Activated CD4-positive, alpha-beta T cell treated with anti-CD3 and anti-CD28 coated beads, Interleukin-2, amount 50 U/mL, for 4 hours (primary cell): ENCODE measurements at places on chromosomes 12 and 14.

- no peak for DNase-seq
Measured at GRCh38 chr12:112664569-112664968, 127.0 kb upstream of the RPH3A start.

DNA sequence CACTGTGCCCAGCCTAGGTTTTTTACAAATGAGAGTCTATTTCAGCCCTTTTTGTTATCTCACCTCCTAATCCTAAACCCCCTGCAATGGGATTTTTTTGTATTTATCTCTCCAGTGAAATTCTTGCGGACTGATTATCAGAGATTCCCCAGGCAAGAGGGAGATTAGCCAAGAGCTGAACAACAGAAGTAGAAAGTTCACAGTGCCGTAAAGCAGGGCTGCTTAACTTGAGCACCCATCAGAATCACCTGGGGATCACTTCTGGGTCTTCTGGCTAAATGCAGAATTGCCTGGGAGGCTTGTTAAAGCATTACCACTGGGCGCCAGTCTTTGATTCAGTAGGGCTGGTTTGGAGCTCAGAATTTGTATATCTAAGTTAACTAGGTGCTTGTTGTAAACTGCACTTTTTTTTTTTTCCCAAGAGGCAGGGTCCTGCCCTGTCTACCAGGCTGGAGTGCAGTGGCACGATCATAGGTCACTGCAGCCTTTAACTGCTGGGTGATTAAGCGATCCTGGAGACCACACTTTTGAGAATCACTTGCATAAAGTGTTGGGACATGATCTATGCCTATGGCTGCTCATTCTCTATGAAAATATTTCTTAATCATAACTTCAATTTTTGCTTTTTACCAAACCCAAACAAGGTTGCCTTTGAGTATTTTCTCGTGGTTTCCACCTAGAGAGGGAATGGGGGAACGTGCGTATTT lies 1.1 kb upstream of the DPPA3 start:
- no peak for DNase-seq

DNA sequence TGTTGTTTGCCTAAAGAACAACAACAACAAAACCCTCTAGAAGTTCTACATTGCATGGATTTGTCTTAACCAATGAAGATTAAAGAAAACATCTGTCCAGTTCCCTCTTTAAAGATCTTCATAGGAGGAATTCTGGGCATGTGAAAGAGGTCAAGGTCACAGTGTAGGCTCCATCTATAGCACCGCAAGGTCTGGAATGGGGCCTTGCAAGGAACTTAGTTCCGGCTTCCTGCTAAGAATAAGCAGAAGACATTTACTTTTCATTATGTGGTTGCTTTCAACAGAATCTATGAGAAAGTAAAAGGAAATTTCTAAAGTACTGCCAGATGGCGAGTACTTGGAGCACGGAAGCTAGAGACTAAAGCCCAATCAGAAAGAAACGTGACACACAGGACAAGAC lies 57.2 kb upstream of the GNPNAT1 start:
- no peak for DNase-seq

DNA sequence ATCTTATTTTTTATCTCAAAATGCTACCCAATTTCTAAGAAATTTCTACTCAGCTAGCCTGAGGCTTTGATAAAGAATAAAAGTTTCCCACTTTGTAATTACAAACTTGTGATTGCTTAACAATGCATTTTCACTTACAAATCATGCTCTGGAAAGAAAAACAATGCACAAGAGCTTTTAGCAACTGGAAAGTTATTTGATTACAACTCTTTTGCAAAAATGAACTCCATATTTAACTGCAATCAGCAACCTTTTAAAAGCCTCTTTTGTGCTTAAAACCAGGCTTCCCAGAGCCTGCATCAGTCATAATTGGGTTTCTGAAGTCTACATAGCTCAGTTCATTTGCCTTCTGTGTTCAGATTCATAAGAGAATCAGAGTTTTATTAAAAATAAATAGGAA lies 395.2 kb downstream of the PAWR start:
- DNase-seq = no peak

- no peak for DNase-seq
Measured at GRCh38 chr12:120858306-120859088, 45.7 kb downstream of the SPPL3 start.

GRCh38 chr14:90795744-90796143 lies 20.5 kb downstream of the TTC7B start:
- DNase-seq = no peak

- DNase-seq = no peak
Measured at GRCh38 chr12:30820406-30820946, 65.7 kb upstream of the CAPRIN2 start.

DNA sequence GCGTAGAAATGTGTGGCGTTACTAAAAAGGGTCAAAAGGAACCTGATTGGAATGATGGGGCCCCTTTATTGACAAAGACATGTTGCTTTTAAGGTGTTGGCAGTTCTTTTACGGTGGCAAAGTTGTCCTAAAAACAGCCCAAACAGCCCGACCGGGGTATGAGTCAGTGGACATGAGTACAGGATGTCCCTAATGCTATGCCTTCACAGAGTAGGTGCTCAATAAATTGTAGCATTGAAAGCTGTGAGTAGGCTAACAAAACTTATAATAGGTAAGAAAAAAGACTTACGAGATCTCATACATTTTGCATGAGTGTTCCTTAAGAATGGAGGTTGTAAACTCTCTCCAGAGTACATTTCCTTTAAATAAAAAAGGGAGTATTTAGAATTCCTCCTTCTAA lies 2.6 kb downstream of the ELK3 start:
- DNase-seq = peak; percentile 9

DNA sequence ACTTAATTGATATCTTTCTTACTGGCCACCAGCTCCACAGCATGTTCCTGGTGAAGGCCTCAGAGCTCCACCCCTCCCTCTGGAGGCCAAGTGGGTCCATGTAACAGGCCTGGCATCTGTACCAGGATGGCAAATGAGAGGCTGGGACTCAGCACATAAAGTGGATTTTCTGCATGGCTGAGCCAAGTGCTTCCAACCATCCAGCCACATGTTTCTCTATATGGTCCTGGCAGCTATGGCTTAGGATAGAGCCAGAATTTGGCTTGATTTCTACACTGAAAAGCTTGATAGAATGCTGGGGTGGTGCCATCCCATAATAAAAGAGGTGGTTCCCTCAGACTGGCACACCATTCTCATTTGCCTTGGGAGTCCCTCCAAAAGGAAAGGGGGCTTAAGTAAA lies 94.1 kb downstream of the PAX9 start:
- no peak for DNase-seq

GRCh38 chr12:28026701-28027100 lies 54.2 kb upstream of the PTHLH start:
- no peak for DNase-seq

DNA sequence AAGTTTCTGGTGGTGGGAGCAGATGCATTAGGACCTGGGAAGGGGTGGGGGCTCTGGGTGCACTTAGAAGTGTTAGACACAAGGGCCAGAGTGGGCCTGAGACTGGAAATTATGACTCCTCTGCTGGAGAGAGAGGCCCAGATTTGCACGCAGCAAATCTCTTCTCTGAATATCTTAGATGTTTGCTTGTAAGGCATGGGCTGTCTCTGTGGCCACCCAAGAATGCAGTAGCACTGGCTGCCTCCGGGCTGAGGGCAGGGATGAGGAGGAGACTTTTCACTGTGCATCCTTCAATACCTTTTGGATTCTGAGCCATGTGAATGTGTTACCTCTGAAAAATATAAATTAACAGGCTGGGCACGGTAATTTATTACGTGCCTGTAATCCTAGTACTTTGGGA lies 14.0 kb upstream of the RABGGTA start:
- DNase-seq = no peak

- DNase-seq = no peak
Measured at GRCh38 chr12:12909995-12910420, 18.6 kb downstream of the GPRC5A start.

- no peak for DNase-seq
Measured at GRCh38 chr14:104678346-104678745, 11.1 kb upstream of the INF2 start.

DNA sequence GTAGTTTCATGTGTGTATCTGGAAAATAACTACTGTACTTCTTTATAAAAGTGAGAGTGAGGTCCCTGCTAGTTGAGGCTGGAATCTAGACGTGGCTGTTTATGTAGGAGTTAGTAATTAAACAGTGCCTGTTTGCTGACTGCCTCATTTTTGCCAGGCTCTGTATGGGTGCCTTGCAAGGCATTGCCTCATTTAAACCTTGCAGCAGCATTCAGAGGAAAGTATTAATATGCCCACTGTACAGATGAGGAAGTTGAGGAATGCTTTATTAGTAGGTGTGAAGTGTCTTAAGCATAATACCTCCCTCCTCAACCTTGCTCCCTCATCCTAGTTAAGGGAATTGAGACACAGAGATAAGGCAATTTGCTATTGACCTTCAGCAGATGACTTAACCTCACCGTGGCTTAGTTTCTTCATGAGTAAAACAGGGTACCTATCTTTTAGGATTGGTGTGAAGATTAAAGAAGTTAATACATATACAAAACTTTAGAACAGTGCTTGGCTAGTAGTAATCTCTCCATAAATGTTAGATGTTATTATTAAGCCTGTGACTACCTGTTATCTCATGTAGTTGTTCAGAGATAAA lies 28.7 kb downstream of the PPM1A start:
- no peak for DNase-seq

DNA sequence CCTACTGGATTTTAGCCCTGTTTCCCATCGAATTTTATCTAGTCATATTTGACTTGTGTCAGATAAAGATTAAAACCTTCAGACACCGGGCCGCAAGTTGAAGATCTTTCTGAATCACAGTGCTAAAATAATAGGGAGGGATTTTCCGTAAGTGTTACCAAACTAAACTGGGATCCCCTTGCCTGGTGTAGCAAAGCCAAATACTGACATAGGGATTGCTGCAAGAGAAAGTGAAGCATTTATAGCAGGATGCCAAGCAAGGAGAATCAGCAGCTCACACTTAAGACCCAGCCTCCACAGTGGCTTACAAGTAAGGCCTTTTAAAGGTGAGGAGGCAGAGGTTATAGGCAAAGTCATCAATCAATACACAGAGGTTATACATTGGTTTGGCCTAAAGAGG lies 147.4 kb downstream of the AKAP6 start:
- no peak for DNase-seq

DNA sequence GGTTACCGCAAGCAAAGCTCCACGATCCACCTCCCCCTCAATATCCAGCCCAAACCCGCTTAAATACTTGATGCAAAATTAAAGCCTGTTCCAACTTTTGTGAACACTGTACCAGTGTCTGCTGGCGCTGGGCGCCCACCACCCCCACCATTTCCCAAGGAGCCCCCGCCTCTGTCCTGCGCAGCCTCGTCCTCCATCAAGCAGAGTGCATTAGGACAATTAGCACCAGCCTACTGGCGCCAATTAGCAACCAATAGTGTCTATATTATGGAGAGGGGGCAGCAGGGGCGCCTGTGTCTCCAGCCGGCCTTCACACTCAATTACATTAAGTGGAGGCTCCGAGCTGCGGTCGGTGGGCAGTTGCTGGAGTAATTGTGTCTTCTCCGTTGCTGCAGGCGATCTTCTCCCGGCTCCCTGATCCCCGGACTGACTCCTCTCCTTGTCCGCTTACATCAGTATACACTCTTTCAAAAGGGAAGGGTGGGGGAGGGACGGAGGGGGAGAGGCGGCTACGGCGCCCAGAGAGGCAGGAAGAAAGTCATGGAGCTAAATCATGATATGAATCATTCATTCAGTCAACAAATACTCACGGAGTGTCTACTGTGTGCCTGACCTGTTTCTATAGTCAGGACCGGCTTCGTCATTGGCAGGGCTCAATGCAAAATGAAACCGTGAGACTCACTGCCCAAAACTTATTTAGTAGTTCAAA lies 707.3 kb downstream of the MED13L start:
- DNase-seq = no peak

GRCh38 chr12:87160848-87161601 lies 868.2 kb downstream of the C12orf50 start:
- DNase-seq = no peak

- DNase-seq = no peak
Measured at GRCh38 chr14:66645716-66646115, 137.8 kb downstream of the GPHN start.

GRCh38 chr12:49160399-49160798 lies 28.5 kb downstream of the TUBA1A start:
- no peak for DNase-seq

DNA sequence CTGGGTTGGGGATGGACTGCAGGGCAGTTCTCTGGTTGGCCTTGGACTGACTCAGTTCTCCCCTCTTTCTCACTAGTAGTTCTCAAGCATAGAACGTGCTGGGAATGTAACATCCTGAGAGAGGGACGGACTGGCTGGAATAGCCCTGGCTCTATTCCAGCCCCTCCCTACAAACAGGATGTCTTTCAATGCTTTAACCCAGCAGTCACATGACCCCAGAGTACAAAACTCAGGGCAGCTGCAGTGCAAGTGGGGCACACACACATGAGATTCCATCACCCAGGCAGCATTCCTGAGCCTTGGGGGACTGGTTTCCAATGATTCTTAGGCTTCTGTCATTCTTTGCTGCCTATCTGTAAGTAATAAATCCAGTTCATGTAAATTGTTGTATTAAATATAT lies 1.6 kb upstream of the ACOT6 start:
- no peak for DNase-seq

DNA sequence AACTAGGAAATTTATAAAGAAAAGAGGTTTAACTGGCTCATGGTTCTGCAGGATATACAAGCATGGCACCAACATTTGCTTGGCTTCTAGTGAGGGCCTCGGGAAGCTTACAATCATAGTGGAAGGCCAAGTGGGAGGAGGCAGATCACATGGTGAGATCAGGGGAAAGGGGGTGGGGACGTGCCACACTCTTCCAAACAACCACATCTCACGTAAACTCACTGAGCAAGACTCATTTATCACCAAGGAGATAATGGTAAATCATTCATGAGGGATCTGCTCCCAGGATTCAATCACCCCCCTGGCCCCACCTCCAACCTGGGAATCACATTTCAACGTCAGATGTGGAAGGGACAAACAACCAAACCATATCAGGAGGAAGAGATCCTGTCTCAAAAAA lies 35.8 kb downstream of the NUMB start:
- DNase-seq = no peak

- no peak for DNase-seq
Measured at GRCh38 chr12:121252712-121253345, 42.9 kb downstream of the P2RX4 start.

DNA sequence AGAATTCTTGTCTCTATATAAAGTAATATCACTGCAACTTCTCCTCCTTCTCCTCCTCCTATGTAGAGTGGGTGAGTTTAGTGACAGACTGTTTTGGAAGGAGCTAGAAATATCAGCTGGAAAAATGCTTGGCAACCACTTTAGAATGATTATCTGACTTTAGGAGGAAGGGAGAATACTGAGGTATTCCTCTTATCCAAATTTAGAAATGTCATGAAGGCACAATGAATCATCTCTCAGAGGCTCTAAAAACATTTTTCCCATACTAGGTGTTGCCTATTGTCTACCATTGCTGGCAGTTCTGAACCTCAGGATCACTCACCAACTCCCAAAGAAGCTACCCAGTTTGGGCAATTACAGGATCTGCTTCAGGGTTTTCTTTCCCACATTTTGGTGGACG lies 306.6 kb upstream of the ATP2B1 start:
- DNase-seq = no peak

GRCh38 chr14:54784657-54785056 lies 118.0 kb downstream of the GCH1 start:
- DNase-seq = no peak

- no peak for DNase-seq
Measured at GRCh38 chr12:2259369-2259768, 206.6 kb downstream of the CACNA1C start.
